ENCODE measurements at places on chromosomes 12 and 14. TPM values are rescaled to one million over a fixed set of nuclear protein-coding genes. Genes with fewer than 3 reads are reported as not detected.
A peak's percentile ranks its signal among the peaks of the same experiment; 100 is the strongest.

DNA sequence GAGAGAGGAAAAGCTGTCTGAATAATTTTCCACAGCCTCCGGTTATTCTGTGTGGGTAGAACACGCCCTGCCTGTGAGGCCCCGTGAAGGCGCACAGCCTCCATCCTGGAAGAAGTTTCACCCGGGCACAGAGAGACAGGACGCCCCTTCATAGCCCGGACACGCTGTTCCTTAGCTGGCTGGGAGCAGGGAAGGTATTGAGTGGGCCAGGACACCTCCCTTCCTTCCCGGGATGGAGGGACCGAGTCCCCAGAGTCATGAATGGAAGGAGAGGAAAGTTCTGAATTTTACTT, 135.5 kb downstream of the GCH1 start:
- no peak for DNase-seq
- H3K36me3 ChIP-seq, result peaks cover 75% of the 10 kb centered on the region
- no peak overlapping the region for H3K4me3 ChIP-seq
- peaks cover 14% of the 10 kb centered on the region for H3K4me1 ChIP-seq
- H3K27me3 ChIP-seq, result no peaks in the 10 kb centered on the region

- peak overlapping the region; percentile 59 for H3K4me3 ChIP-seq
- H3K36me3 ChIP-seq, result no peaks in the 10 kb centered on the region
- peak overlapping the region; percentile 57 for H3K27ac ChIP-seq
- DNase-seq, result no peak
Observed at GRCh38 chr12:106138357-106138632, 459 bp downstream of the NUAK1 start.

LRRC43 gene
- total RNA-seq, result 0.18 TPM

- H3K27ac ChIP-seq, result no peak overlapping the region
- no peak for DNase-seq
- H3K4me1 ChIP-seq, result no peaks in the 10 kb centered on the region
- H3K36me3 ChIP-seq, result no peaks in the 10 kb centered on the region
Observed at GRCh38 chr12:129551441-129551840, 352.4 kb downstream of the TMEM132D start.

TEX52 gene
- total RNA-seq, result not detected

GRCh38 chr14:67251573-67252226, 10.5 kb downstream of the PALS1 start:
- H3K27ac ChIP-seq, result no peak overlapping the region
- H3K36me3 ChIP-seq, result no peaks in the 10 kb centered on the region
- H3K27me3 ChIP-seq, result no peaks in the 10 kb centered on the region
- no peak overlapping the region for H3K4me3 ChIP-seq
- DNase-seq, result no peak

- H3K27ac ChIP-seq, result no peak overlapping the region
- H3K4me3 ChIP-seq, result no peak overlapping the region
- no peaks in the 10 kb centered on the region for H3K4me1 ChIP-seq
Observed at GRCh38 chr14:54309615-54310014, 87.2 kb upstream of the CDKN3 start.

- no peak for DNase-seq
- H3K27me3 ChIP-seq, result no peaks in the 10 kb centered on the region
- H3K4me1 ChIP-seq, result no peaks in the 10 kb centered on the region
- no peaks in the 10 kb centered on the region for H3K36me3 ChIP-seq
- no peak overlapping the region for H3K4me3 ChIP-seq
- no peak overlapping the region for H3K27ac ChIP-seq
Observed at GRCh38 chr14:73842851-73843250, 8.8 kb upstream of the PTGR2 start.

GRCh38 chr14:56189307-56189706, 71.1 kb downstream of the PELI2 start:
- H3K4me3 ChIP-seq, result no peak overlapping the region
- no peak overlapping the region for H3K27ac ChIP-seq
- H3K36me3 ChIP-seq, result no peaks in the 10 kb centered on the region
- DNase-seq, result peak; percentile 46
- no peaks in the 10 kb centered on the region for H3K4me1 ChIP-seq

GRCh38 chr14:74348735-74349463, 628 bp downstream of the VRTN start:
- no peak overlapping the region for H3K4me3 ChIP-seq
- H3K27ac ChIP-seq, result no peak overlapping the region
- DNase-seq, result no peak
- H3K4me1 ChIP-seq, result no peaks in the 10 kb centered on the region

- no peaks in the 10 kb centered on the region for H3K36me3 ChIP-seq
- H3K4me1 ChIP-seq, result peaks cover 9% of the 10 kb centered on the region
- no peaks in the 10 kb centered on the region for H3K27me3 ChIP-seq
- peak; percentile 12 for DNase-seq
Observed at GRCh38 chr12:108046135-108046534, 83.0 kb upstream of the WSCD2 start.

SRRM4 gene
- total RNA-seq, result 0.13 TPM

DNA sequence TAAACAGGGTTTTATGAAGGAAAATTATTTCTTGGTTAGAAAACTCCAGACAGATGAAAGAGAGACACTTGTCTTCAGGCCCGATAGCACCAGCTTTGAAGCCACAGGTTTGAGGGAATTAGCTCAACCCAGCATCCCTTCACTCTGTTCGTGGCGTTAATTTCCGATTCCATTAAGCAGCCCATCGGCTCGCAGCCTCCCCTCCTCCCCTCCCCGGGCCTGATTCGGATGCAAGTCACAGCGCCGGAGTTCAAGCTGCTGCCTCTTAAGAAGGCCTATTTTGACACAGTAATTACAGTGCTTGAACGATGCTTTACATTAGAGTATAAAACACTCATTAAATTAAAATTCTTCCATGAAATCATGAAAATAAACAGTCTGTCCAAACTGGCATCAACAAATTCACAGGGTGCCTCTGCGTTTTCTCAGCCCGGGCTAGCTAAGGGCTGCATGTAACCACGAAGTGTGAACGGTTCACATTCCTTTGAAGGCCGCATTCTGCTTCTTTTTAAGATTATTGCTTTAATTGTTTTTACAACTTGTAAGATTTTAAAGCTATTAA, 145.8 kb downstream of the DICER1 start:
- peaks cover 28% of the 10 kb centered on the region for H3K4me1 ChIP-seq
- no peak for DNase-seq
- H3K27me3 ChIP-seq, result peaks cover 3% of the 10 kb centered on the region
- H3K27ac ChIP-seq, result peak overlapping the region; percentile 79

- H3K27ac ChIP-seq, result no peak overlapping the region
- no peaks in the 10 kb centered on the region for H3K27me3 ChIP-seq
- no peaks in the 10 kb centered on the region for H3K36me3 ChIP-seq
- no peak for DNase-seq
- H3K4me3 ChIP-seq, result no peak overlapping the region
Observed at GRCh38 chr12:124753228-124753591, 110.5 kb downstream of the SCARB1 start.

DNA sequence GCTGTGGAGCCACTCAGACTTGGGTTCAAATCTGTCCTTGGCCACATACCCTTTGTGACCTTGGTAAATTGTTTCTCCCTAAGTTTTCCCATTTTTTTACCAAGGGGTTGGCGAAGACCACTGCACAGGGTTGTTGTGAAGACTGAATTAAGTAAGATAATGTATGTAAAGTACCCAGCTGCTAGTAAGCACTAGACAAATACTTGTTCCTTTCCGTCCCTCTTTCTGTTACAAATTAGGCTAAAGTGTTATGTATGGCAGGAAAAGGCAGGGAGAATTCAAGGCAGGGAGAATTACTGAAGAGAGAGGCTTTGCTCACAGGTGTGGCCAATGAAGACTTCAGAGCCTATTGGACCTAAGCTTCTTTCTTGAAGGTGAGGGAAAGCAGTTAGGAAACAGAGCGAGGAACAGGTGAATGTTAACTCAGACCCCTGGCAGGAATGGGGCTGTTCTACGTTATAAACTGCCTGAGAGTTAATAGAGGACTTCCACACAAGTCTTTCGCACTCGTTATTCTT, 25.9 kb downstream of the ABHD12B start:
- H3K27ac ChIP-seq, result no peak overlapping the region
- H3K36me3 ChIP-seq, result no peaks in the 10 kb centered on the region
- no peak for DNase-seq
- no peaks in the 10 kb centered on the region for H3K27me3 ChIP-seq

- no peak overlapping the region for H3K4me3 ChIP-seq
- no peak overlapping the region for H3K27ac ChIP-seq
Observed at GRCh38 chr12:80233926-80234325, 134.6 kb downstream of the OTOGL start.

NRXN3 gene
- total RNA-seq, result 0.49 TPM

- H3K27me3 ChIP-seq, result peaks cover 49% of the 10 kb centered on the region
- H3K27ac ChIP-seq, result peak overlapping the region; percentile 86
- peaks cover 32% of the 10 kb centered on the region for H3K4me1 ChIP-seq
- no peaks in the 10 kb centered on the region for H3K36me3 ChIP-seq
Observed at GRCh38 chr14:32933629-32934072, 5.0 kb upstream of the NPAS3 start.

DNA sequence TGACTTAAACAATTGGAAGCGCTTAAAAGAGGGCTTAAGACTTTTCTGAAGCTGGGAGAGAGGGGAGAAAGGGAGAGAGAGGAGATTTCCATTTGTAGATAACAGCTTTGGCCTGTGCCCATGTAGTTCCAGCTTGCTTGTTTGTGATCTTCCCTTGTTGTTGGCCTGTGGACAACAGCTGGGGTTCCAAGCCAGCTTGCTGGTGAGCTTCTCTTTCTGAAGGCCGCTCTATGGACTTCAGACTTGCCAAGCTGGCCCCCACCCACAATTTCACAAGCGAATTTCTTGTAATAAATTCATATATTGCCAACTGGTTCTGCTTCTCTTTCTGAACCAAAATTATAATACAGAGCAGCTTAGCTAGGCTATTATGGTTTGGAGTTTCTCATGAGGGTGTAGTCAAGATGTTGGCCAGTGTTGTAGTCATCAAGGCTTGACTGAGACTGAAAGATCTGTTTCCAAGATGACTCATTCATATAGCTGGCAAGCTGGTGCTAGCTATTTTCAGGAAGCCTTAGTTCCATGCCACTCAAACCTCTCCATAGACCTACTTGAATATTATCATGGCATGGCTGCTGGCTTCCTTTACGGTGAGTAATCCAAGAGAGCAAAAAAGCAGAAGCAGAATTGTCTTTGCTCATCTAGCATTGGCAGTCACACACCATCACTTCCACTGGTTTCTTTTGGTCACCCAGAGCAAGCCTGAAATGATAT, 89.4 kb downstream of the ATP23 start:
- no peak overlapping the region for H3K4me3 ChIP-seq
- H3K27me3 ChIP-seq, result no peaks in the 10 kb centered on the region
- peaks cover 16% of the 10 kb centered on the region for H3K4me1 ChIP-seq
- no peak for DNase-seq
- H3K36me3 ChIP-seq, result no peaks in the 10 kb centered on the region

- no peaks in the 10 kb centered on the region for H3K27me3 ChIP-seq
- no peak overlapping the region for H3K4me3 ChIP-seq
- no peak overlapping the region for H3K27ac ChIP-seq
- no peaks in the 10 kb centered on the region for H3K4me1 ChIP-seq
- DNase-seq, result peak; percentile 46
Observed at GRCh38 chr14:50542941-50543418, 10.6 kb upstream of the MAP4K5 start.

ASB2 gene
- total RNA-seq, result 32.3 TPM

PTPN6 gene
- total RNA-seq, result 5.8 TPM

GRCh38 chr12:31783996-31784645, 55.3 kb upstream of the AMN1 start:
- H3K4me3 ChIP-seq, result no peak overlapping the region
- no peaks in the 10 kb centered on the region for H3K4me1 ChIP-seq
- H3K27me3 ChIP-seq, result no peaks in the 10 kb centered on the region
- H3K36me3 ChIP-seq, result no peaks in the 10 kb centered on the region
- DNase-seq, result no peak
- H3K27ac ChIP-seq, result no peak overlapping the region

- H3K27me3 ChIP-seq, result peaks cover 4% of the 10 kb centered on the region
- no peak overlapping the region for H3K27ac ChIP-seq
- H3K36me3 ChIP-seq, result no peaks in the 10 kb centered on the region
- H3K4me3 ChIP-seq, result no peak overlapping the region
Observed at GRCh38 chr12:5904969-5905368, 40.1 kb downstream of the ANO2 start.

DNA sequence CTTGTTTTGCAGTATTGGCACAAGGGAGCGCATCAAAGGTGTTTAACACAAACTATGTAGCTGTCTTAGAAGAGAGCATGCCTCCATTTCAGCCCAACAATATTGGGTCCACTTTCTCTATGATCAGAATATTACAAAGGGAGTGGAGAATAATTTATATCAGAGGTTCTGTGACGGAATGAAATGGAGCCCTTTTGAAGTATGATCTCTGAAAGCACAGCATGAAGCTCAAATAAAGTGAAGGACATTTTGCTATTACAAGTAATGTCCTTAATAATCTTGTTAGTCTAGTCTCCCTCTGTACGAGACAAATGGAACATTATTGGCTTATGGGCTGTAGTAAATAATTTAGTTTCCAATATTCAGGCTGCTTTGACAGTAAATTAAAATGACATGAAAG, 302.7 kb downstream of the NPAS3 start:
- no peaks in the 10 kb centered on the region for H3K36me3 ChIP-seq
- H3K4me1 ChIP-seq, result no peaks in the 10 kb centered on the region
- H3K27me3 ChIP-seq, result no peaks in the 10 kb centered on the region
- peak overlapping the region; percentile 16 for H3K27ac ChIP-seq

- no peak overlapping the region for H3K27ac ChIP-seq
- DNase-seq, result no peak
- H3K4me1 ChIP-seq, result no peaks in the 10 kb centered on the region
- H3K27me3 ChIP-seq, result no peaks in the 10 kb centered on the region
- no peaks in the 10 kb centered on the region for H3K36me3 ChIP-seq
Observed at GRCh38 chr14:87449016-87449415, 544.0 kb downstream of the GALC start.

GRCh38 chr12:9951026-9951675, 19.0 kb upstream of the CLEC2A start:
- H3K4me1 ChIP-seq, result no peaks in the 10 kb centered on the region
- H3K4me3 ChIP-seq, result no peak overlapping the region
- peak; percentile 27 for DNase-seq
- no peaks in the 10 kb centered on the region for H3K36me3 ChIP-seq
- no peaks in the 10 kb centered on the region for H3K27me3 ChIP-seq
- H3K27ac ChIP-seq, result no peak overlapping the region

GRCh38 chr12:20024194-20024593, 344.1 kb upstream of the PDE3A start:
- H3K4me1 ChIP-seq, result no peaks in the 10 kb centered on the region
- no peak overlapping the region for H3K4me3 ChIP-seq

DNA sequence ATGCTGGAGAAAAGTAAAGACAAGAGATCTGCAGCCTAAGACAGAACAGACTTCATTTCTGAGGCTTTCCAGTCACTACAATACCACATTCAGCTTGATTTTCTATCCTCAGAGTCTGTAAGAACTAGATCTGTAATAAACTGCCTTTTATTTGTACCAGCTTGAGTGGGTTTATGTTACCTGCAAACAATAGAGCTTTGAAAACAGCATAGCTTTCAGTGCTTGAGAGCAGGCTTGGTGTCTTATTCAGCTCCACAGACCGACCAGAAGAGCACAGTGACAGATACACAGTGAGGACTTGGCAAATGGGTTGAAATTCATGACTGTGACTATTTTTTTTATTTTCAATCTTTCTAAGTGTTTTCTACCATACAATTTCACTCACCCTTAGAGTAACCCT, 207.8 kb upstream of the OTX2 start:
- no peaks in the 10 kb centered on the region for H3K4me1 ChIP-seq
- H3K27ac ChIP-seq, result no peak overlapping the region
- no peaks in the 10 kb centered on the region for H3K36me3 ChIP-seq
- DNase-seq, result no peak

STRAP gene
- total RNA-seq, result 49.3 TPM

- no peak for DNase-seq
- no peaks in the 10 kb centered on the region for H3K36me3 ChIP-seq
- no peak overlapping the region for H3K27ac ChIP-seq
- H3K4me1 ChIP-seq, result peaks cover 36% of the 10 kb centered on the region
Observed at GRCh38 chr14:68501171-68501570, 291.7 kb downstream of the ZFP36L1 start.

PRIM1 gene
- total RNA-seq, result 12.2 TPM

SEC23A gene
- total RNA-seq, result 156 TPM

ACVRL1 gene
- 65.0 TPM for total RNA-seq

COQ6 gene
- 36.8 TPM for total RNA-seq
